ENCODE measurements at places on chromosomes 11 and 22.

DNA sequence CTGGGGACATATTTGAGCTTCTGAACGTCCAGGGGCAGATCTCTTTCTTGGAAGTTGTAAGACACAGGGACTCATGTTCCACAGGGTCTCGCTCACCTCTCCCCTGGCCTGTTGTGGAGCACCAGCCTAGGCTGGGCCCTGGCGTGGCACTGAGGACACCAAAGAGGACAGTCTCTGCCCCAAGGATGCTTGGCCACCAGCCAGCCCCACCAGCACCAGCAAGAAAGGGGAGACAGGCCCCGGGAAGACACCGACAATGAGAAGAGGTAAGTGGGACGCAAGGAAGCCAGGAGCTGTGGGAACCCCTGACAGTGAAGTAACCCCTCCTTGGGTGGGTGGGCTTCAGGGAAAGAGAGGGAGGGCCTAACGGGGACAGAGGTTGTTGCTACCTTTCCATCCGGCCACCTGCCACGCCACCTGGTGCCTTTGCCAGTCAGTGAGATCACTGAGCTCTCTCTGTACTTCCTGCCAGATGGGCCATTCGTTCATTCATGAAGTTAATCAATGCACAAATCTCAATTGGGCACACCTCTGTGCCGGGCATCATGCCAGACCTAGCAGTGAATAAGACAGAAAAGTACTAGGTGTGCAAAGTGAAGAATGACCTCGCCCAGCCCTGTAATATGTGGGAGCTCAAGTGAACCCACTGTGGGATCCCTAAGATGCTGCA is 11.1 kb downstream of the APOL5 start:
- DNase-seq: no peak

DNA sequence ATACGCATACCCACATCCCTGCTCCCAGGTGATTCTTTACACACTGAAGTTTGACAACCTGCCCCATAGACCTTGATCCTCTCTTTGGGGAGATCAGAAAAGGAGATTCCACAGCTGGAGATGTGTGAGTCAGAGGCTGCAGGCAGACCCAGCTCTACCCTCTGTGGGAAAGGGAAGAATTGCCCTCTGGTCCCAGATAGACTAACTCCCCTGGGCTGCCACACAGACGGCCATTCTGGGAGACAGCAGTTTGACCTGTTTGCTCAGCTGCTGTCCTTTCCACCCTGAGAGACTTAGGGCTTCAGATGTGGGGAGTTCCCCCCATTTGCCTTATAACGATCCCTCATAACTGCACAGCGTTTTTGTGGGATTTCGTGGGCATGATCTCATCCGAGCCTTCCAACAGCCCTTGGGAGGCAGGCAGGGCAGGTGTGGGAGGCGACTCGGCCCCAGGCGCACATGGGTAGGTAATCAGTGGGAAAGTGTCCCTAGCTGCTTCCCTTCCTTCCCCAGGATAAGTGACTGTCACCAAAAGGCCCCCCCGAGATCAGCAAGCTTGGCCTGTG is 14.1 kb downstream of the FAM83F start:
- DNase-seq: no peak

DNA sequence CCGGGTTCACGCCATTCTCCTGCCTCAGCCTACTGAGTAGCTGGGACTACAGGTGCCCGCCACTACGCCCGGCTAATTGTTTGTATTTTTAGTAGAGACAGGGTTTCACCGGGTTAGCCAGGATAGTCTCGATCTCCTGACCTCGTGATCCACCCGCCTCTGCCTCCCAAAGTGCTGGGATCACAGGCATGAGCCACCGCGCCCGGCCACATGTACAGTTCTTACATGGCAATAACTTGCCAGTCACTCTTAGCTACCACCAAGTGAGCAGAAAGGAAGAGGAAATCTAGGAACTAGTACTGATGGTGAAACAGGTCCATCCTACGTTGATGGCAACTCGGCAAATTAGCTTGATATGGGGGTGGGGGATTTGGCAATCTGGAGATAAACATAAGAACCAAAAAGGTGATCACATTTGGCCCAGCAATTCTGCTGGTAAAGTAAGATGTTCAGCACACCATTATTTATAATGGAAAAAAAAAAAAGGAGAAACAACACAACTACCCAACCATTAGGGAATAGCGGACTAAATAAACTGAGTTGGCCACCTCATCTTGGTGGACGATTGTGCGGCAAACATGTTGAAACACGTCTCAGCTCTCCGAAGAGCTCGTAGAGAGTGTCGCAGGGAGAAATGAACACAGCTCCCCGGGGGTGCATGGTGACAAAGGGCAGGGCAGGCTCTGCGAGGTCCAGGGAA is 5.3 kb downstream of the NLRP6 start:
- no peak for DNase-seq

GRCh38 chr11:85774256-85775101 is 36.5 kb downstream of the SYTL2 start:
- no peak for DNase-seq

- no peak for DNase-seq
Observed at GRCh38 chr11:60953781-60954180, 1.8 kb upstream of the SLC15A3 start.

DNA sequence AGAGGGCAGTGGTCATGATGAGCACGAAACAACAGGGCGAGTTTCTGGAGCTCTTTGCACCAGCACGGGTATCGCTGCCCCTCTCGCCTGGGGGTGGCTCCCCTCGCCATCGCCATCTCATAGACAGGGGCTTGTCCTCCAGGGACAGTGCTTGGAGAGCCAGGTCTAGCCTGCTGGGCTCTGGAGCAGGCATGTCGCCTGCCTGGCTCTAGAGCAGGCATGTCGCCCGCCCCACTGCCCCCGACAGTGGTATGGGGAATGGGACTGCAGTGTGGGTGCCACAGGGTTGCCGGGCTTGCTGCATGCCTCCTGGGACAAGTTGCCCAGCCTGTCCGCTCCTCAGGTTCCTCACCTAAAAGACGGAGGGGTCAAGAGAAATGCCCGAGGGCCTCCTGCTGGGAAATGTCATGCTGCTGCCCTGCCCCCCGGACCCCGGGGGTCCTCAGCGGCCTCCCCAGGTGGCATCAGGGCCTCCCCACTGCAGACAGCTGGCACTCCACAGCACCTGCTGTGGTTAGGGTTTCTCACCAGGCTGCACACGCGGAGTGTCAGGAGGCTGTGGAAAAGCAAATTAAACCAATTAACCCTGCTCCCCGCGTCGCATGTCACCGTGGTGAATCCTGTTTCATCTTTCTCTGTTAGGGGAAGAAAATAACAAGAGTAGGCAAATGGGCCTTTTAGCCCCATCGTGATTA is 403.0 kb downstream of the TBC1D22A start:
- no peak for DNase-seq

DNA sequence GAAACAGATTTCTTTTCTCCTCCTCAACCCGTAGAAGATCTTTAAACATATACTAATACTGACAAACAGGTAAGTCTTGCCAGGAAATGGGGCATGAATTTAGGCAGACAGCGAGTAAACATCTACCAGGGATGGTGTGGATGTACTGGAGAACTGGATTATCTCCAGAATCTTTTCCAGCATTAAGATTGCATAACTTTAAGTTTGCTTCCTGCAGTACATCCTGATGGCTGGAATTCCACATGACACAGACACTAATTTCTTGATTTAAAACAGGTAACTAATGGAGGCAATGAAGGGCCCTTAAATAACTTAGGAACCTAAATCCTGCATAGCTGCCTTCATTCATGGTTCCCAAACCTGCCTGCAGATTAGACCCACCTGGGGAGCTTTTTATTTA is 40.7 kb downstream of the JHY start:
- no peak for DNase-seq

- no peak for DNase-seq
Observed at GRCh38 chr11:19511066-19511412, 201.6 kb upstream of the NAV2 start.

GRCh38 chr22:27880778-27881394 is 38.2 kb downstream of the PITPNB start:
- DNase-seq: no peak

DNA sequence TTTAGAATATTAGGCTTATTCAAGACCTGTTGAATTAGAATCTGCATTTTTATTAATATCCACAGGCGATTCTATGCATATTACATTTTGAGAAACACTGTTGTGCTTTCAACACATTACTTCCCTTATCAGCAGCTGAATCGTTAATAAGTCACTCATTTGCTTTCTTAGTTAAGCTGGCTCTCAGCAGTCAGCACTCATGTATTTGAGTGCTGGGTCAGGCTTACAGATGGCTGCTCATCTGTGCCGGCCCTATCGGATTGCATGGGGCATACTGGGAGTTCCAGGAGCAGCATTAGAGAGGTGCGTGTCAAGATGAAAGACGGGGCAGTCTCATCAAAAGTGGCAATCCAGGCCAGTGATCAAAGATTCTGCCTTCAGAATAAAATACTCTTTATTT is 10.8 kb upstream of the OR51L1 start:
- no peak for DNase-seq

- DNase-seq: no peak
Observed at GRCh38 chr22:36985211-36985889, 33.9 kb downstream of the TST start.

- no peak for DNase-seq
Observed at GRCh38 chr11:60455531-60456042, at the start of gene MS4A1. Gene MS4A1 (plus strand): TSS chr11:60455847. CDS start chr11:60462375, 6,528 bp downstream.

GRCh38 chr11:134636071-134636470 is 224.0 kb upstream of the B3GAT1 start:
- DNase-seq: no peak

DNA sequence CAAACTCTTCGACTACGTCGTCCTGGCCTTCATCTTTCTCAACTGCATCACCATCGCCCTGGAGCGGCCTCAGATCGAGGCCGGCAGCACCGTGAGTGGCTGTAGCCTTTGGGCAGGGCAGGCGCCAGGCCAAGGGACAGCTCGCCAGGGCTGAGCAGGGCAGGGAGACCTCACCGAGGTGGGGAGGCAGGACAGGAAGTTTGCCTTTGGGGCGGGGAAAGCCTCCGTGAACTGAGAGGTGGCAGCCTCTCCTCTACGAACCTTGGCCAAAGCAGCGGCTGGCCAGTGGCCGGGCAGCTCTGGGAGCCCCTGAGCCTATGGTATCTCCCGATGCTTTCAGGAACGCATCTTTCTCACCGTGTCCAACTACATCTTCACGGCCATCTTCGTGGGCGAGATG is 93.2 kb downstream of the CACNA1I start:
- no peak for DNase-seq

DNA sequence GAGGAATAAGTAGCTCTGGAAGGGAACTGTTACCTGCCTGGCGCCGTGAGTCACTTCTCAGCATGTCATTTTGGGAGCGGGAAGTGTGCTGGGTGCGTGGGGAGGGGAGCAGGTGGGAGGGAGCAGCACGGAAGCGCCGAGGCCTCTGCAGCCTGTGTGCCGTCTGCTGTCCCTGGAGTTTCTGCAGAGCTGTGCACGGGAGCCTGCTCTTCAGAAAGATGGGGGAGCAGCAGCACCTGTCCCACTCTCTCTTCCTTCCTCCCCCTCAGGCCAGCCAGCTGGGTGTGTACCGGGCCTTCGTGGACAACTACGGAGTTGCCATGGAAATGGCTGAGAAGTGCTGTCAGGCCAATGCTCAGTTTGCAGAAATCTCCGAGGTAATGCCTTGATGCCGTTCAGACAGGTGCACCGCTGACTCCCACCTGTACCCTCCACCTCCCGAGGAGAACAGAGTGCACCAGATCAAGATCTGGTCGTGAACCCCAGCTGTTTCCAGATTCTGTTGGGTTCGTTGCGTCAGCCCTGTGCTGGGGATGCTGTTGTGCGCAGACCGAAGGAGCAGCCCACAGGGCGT is 87.9 kb downstream of the BCR start:
- DNase-seq: no peak

- DNase-seq: no peak
Observed at GRCh38 chr11:75475767-75476650, 43.0 kb upstream of the KLHL35 start.

DNA sequence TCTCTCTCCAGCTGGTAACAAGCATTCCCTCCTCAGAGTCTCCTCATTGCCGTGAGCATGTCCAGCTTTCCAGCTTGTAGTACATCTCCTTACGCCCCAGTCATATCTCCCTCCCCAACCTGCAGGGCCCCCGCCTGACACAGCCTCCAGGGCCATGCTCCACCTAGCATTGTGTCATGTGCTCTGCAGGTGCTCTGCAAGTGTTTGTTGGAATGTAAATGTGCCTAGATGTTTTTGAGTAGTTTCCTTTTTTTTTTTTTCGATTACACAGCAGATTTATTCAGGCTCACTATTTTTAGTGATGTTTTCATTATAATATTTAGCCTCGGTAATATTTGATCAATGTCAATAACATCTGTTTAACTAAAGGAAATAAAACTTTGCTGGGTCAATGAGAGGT is 82.5 kb downstream of the NCAM1 start:
- DNase-seq: no peak

DNA sequence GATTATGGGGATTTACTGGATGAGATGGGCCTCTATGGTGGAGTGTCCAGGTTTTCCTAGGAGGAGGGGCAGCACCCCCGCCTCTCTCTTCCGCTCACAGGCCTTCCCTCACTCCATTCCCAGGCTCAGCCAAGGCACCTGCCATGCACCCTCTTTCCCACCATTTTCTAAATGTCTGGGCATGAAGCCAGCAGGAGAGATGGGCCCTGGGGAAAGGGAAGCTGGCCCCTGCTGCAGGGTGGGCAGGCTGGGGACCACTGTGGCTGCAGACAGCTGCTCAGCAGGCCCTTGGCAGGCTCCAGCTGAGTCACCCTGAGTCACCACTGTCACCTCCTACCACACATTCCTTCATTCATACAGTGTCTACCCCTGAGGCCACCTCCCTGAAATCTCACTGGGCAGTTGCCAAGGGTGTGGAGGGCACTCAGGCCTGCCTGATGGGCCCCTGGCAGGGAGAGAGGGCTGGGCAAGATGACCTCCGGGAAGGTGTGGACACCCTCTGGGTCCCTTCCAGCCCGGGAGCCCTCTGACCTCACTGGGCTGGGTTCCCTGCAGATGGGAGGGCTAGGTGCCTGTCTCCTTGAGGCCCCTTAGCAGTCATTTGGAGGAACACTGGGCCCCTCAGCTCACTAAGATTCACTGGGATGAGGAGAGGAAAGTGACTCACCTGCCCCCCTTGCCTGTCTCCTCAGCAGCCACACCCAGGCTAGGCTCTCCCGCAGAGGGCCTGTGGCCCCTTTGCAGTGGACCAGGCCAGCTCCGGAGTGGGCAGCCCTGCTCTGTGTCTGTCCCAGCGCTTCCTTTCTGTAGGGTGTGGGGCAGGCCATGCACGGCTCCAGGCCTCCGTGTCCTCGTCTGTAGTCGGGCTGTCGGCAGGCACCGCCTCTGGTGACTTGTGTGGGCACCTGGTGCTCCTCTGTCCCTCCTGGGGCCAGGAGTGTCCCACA is 7.8 kb downstream of the MYEOV start:
- no peak for DNase-seq

- DNase-seq: no peak
Observed at GRCh38 chr11:61048368-61049062, 53.8 kb upstream of the CD5 start.

DNA sequence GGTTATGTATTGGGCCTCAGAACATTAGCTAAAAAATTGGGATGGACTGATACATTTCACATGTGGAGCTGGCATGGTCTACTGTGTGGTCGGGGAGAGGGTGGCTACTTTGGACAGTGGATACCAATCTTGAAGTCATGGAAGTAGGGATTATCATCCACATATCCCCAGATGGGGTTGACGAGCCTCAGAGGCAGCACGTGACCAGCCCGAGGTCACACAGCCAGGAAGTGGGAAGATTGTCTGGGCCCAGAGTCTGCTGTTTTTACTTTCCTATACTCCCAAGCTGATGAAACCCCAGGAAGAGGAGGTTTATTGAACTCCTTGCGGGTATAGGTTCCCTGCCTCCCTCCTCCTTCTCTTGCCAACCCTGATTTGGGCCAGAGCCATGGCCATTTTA is 92.9 kb downstream of the FBXO7 start:
- DNase-seq: no peak

GRCh38 chr22:49927483-49928184 is 9.2 kb downstream of the CRELD2 start:
- no peak for DNase-seq

Measured in activated naive CD8-positive, alpha-beta T cell treated with anti-CD3 and anti-CD28 coated beads, Interleukin-2, amount 50 U/mL, for 16 hours (primary cell).